ENCODE measurements at places on chromosomes 11 and 22. TPM values are rescaled to one million over a fixed set of nuclear protein-coding genes. Genes with fewer than 3 reads are reported as not detected.

The C22orf31 gene
- total RNA-seq, result not detected

DNA sequence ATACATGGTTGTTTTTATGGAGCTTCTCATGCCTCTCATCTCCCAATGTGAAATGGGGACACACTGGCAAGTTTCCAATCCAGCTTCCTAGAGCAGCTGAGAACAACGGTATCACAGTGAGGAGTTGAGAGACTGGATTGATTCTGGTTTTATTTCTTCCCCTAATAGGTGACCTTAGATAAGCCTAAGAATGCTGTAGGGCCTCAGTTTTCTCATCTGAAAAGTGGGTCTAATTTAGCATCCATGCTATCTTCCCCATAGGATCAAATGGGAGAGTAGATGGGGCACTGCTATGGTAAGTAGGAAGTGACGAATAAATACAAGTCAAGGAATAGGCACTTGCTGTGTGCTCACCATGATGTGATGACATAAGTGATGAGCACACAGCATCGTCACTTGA lies 61.1 kb upstream of the PHOX2A start:
- no peak for DNase-seq

- no peak for DNase-seq
Measured at GRCh38 chr11:113189909-113190667, 124.3 kb upstream of the TTC12 start.

GRCh38 chr11:132862933-132863332 lies 669.4 kb downstream of the OPCML start:
- no peak for DNase-seq

DNA sequence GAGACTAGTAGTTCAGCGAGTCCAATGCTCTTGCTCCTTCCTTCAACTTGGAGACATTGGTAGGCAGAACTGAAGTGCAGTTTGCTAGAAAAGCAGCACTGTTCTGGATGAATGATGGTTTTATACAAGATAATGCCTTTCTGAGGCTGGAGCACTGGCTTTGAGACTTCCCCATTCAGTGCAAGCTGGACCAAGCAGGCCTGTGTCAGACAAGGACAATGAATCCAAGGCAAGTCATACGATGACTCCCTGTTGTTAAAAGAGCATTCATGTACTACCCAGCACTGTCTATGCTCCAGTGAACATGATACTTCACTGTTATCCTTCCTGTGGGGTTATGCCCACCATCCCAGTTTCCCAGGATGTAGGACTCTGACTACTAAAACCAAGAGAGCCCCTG lies 242.3 kb upstream of the RAG2 start:
- DNase-seq, result no peak

DNA sequence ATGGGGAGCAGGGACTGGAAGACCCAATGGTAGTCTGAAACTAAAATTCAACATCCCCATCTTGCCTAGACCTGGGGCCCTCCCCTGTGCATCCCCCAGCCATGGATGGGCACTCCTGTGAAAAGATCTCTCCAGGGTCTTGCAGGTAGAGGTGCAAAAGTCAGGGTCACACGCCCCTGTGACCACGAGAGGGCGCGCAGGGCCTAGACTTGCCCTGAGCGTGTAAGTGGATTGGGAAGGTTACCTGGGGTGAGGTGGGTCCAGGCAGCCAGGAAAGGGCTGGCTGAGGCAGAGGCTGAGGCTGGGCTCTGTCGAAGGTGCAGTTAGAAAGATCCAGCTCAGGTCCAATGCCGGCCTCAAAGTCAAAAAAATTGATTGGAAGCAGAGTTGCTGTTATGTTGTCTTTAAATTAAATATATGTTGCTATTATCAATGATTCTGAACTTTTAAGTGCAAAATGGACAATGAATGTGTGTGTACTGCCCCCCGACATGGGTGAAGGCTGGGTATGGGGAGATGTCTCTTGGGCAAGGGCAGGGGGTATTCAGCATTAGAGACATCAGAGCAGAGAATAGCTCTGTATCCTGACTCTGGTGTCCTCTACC lies 4.8 kb upstream of the POU2F3 start:
- peak; percentile 69 for DNase-seq

DNA sequence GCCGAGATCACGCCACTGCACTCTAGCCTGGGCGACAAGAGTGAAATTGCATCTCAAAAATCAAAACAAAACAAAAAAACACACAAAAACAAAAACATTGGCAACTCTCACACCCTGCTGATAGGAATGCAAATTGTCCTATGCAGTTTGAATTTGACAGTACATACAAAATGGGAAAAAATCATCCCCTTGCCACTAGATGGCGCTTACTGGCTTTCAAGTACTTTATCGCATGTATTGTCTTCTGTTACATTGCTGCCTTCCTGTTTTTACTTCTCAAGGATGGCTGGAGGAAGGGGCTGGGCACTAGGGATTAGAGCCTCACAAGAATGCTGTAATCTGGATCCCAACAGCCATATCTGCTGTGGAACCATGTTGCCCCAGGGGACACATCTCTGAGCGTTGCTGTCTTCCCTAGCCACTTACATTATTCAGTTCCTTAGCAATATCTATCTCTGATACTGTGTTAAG lies 59.4 kb upstream of the A4GALT start:
- no peak for DNase-seq

DNA sequence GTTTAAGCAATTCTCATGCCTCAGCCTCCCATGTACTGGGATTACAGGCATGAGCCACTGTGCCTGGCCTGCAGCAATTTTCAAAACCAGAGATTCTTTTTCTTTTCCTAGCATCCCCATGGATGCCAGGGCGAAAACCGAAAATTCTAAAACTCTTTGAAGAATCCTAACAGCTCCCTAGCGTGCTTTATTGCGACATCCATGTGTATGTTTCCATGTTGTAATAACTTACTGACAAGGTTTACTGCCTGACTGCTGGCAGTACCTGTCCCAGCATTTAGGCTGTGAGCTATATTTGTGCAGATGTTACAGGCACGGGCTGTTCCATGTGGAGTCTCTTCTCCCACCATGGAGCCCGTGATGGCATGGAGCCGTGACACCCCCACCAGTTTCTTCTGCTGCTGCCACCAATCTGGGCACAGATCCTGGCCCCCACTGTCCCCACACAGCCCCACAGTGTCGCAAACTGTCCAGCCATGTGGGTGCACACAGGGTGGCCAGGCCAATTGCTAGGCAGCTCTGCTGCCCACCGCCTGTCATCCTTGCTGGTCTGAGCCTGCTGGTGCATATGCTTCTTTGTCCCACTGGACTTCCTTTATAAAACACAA lies 7.1 kb upstream of the TAB1 start:
- no peak for DNase-seq

The TRIM6 gene
- 0.56 TPM for total RNA-seq

The CDKN1C gene
- 3.8 TPM for total RNA-seq

GRCh38 chr22:50306753-50307749 lies at the start of gene PLXNB2:
Gene PLXNB2, minus strand, starts transcription at chr22:50307646. Its CDS starts 17,062 bp downstream, at chr22:50290584.
- peak; percentile 85 for DNase-seq

The SLC1A2 gene
- total RNA-seq, result 14.6 TPM

GRCh38 chr22:47552024-47552423 lies 789.6 kb downstream of the TBC1D22A start:
- no peak for DNase-seq

GRCh38 chr11:74570266-74571061 lies 21.9 kb upstream of the POLD3 start:
- no peak for DNase-seq

DNA sequence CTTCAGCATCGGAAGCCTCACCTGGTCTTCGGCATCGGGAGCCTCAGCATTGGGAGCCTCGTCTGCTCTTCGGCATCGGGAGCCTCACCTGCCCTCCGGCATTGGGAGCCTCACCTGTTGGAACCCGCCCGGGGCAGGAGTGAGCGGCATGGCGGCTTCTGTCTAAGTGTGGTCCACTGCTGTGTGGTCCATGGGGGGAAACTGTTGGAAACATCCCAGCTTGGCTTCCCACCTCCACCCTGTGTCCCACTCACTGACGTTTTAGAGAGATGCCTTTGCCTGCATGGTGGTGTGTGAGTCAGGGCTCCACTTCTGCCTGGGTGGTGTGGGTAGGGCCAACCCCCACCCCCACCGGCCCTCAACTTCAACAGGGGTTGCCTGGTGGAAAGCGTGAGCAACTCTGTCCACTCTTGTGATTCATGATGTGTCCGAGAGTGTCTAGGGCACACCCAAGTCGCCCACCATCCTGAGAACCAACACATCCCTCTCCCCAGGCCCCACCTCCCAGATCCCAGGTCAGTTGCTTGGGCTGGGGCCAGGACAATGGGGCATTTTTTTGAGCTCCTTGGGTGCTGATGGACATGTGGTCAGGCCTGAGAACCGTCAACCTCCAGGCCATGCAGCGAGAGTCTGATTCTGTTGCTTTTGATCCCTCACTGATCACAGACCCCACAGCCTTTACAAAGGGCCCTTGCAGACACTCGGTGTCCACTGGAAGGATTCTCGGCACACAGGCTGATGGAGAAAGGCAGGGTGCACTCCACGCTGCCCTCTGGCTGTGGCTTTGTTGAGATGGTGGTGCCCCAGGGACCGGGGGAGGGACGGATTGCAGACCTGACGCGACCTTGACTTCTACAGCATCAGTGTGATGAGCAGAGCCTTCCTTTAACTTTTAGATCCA lies 406.7 kb downstream of the TBC1D22A start:
- DNase-seq, result peak; percentile 16

DNA sequence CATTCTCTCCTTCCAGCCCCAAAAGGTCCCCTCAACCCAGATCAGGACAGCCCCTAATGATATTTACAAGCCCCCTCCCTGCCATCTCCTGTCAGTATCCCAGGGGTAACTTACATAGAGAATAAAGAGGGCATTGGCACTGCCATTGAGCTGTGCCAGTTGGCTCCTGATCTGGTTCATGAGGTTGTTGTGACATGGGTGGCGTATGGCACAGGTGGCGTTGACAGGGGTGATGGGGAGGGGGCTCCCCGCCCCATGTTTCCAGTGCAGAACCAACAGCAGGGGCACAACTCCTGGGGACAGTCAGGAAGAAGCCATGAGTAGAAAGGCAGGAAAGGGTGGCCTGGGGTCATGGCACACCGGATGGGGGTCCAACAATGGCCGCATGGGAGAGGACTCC lies 1.9 kb downstream of the LIF start:
- no peak for DNase-seq

DNA sequence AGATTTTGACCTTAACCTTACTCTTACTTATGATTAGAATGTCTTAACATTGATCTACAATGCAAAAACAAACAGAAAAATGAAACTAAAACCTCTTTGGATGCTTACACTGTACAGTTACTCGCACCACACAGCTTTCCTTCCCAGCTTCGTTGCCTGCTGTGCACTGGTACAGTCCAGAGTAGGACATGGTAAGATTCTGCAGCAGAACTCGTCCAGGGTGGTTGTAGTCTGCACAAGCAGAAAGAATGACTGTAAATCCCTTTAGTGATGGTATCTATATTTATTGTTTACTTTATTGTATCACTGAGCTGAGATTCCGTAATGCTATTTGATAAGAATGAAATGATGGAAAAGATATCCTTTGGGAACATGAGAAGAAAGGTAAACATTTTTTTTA lies 21.0 kb upstream of the HSPA8 start:
- no peak for DNase-seq

GRCh38 chr22:35634015-35634414 lies 14.2 kb upstream of the APOL6 start:
- DNase-seq, result no peak

DNA sequence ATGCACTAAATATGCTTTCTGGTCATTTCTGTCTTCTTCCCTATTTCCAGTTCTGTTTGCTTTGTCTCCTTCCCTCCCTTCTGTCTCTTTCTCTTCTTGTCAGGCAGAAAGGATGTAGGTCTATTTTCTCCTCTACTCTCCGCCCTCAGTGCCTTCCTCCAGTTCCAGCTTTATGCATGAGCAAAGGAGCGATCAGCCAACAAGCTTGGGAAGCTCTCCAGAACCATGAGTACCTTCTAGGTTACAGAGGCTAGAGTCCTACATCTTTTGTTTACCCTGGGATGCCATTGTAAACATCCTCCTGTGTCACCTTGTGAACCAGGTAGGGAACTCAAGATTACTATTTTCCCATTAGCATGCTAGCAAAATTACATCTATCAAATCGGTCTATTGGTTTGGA lies 7.9 kb upstream of the SPON1 start:
- DNase-seq, result no peak

GRCh38 chr11:80815752-80816453 lies 1375.1 kb upstream of the TENM4 start:
- no peak for DNase-seq

- no peak for DNase-seq
Measured at GRCh38 chr11:124938206-124938765, 2.4 kb upstream of the HEPACAM start.

GRCh38 chr11:17805873-17806272 lies 71.3 kb downstream of the KCNC1 start:
- DNase-seq, result no peak

GRCh38 chr11:33211580-33211979 lies 45.6 kb upstream of the HIPK3 start:
- no peak for DNase-seq

GRCh38 chr11:67436459-67437081 lies 912 bp downstream of the PTPRCAP start:
- DNase-seq, result no peak

The MRGPRE gene
- total RNA-seq, result not detected

DNA sequence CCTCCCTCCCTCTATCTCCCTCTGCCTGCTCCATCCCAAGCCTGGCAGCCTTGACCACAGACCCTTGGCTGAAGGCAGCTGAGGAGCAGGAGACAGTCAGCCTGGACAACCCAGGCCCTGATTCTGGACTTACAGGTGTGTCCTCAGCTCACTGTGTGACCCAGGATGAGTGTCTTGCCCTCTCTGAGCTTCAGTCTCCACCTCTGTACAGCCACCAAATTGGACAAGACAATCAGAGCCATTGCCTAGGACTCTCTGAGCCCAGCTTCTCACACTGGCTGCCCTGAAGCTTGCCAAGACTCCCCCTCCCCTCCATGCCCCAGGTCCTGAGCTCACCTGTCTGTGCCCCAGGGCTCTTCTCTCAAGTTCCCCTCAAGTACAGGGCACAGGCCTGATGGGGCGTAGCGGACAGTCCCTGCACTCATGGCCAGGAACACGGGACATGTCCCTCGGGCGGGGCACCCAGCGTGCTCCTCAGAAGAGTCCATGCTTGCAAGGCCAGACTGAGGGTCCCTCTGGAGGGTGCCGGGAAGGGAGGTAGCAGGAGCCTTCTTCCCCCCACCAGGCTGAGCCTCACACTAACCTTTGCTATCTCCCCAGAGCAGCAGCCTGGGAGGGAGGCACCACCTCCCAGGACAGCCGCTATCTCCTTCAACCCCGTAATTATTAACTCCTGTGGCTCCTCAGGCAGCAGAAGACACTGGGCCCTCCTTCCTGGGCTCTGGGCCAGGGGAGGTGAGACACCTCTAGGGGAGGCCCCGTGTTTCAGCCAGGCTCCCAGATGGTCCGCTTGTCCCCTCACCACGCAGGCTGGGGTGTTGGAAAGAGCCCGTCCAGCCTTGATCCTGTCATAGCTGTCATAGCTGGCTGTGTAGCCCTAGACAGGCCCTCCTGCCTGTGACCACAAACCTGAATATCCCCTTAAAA lies 2.6 kb upstream of the RAB3IL1 start:
- no peak for DNase-seq

- DNase-seq, result peak; percentile 76
Measured at GRCh38 chr22:38017272-38017920, 33.0 kb upstream of the SOX10 start.

The TRIM48 gene
- total RNA-seq, result not detected

DNA sequence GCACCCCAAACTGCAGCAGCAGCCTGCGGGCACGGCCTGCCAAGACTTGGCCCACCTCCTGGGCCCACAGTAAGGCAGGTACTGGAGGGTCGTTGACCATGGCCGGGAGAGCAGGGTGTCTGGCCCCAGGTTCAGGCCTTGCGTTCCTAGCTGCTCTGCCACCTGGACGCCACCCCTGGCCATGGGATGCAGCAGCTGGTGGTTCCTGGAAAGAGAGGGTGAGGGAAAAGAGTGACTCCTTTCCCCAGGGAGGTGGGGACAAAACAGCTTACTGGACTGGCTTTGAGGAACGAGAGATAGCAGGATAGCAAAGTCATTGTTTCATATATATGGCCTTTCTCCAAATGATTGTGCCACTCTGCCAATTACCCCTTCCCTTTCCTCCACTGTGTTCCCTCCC lies 1.8 kb downstream of the BSCL2 start:
- DNase-seq, result peak; percentile 28
